Lung microvascular endothelial cell (primary cell): ENCODE measurements at places on chromosomes 6 and 20. TPM values are rescaled to one million over a fixed set of nuclear protein-coding genes. Genes with fewer than 3 reads are reported as not detected.

- DNase-seq: peak; percentile 45
Measured at GRCh38 chr20:37342231-37343177, 3.4 kb upstream of the SRC start.

The RRAGD gene
- total RNA-seq: 0.22 and 0.60 TPM in 2 replicates

DNA sequence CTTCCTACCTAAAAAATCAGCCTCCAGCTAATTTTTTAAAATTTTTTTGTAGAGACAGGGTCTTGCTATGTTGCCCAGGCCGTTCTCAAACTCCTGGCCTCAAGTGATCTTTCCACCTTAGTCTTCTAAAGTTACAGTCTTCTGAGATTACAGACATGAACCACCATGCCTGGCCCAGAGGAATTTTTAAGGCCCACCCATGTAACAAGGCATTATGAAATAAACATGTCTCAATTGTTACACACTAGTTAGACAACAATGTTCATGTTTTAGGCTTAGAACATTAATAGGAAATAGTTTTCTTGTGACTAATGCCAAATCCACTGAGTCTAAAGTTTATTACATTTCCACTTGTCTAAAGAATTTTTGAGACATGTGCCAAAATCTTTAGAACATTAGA, 221.2 kb downstream of the LAMA2 start:
- peak; percentile 40 for DNase-seq

The HDAC2 gene
- total RNA-seq: 40.3 and 48.0 TPM in 2 replicates

The PRIM2 gene
- total RNA-seq: 7.7 and 8.9 TPM in 2 replicates

The SLC32A1 gene
- total RNA-seq: not detected in 2 replicates

- no peak for DNase-seq
Measured at GRCh38 chr6:167116109-167116837, 6.6 kb upstream of the CCR6 start.

The SNAI1 gene
- 1.1 and 1.8 TPM in 2 replicates for total RNA-seq

The OR2J3 gene
- total RNA-seq: not detected in 2 replicates

DNA sequence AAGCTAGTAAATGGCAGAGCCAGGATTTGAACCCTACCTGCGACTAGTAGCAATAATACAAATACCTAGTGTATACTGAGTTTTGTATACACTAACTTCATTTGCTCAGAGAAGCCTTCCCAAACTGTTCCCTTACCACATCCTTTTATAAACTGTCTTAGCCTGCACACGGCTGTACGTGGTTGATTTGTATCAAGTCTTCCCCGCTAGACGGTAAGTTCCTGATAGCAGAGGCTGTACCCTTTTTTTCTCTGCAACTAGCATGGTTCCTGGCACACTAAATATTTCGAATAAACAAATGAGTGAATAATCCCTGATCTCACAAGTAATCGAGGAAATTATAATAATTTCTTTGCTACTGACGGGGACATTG, 636 bp downstream of the RTF2 start:
- DNase-seq: peak; percentile 4

DNA sequence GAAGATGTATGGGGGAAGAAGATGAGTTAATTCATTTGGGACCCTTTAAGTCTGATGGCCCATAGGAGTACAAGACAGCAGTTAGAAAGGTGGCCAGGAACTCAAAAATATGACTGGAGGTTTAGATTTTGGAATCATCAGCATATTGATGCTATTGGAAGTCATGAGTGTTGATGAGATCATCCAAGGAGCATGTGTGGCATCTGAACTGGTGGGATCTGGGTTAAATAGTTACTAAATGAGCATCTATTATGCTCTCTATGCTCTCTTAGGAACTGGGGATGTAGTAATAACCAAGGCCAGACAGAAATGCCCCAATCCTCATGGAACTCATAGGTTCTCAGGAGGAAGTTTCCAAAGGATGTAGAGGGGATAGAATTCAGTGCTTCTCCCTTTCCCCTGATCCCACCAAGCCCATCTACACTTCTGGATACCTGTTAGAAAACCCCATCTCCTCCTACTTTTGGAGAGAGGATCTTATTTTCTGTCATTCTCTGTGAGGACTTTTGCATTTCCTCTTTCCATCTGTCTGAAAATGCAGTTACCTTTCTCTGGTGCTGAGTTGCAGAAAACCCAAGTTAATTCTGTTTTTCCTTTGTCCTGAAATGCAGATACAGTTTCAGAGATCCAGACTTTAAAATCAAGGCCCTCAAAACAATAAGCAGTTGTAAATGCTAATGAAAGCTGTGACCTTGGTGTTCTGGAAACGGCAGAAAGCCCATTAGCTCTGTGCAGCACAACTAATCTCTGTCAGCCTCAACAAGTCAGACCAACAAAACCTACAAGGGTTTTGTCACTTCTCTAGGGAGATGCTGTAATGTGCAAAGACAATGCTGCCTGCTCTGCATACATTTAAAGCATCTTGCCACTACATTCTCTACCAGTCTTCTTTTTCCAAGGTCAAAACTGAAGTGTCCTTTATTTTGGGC, 65.8 kb downstream of the TBC1D7 start:
- DNase-seq: no peak

The CALHM5 gene
- 0.40 and 1.5 TPM in 2 replicates for total RNA-seq

DNA sequence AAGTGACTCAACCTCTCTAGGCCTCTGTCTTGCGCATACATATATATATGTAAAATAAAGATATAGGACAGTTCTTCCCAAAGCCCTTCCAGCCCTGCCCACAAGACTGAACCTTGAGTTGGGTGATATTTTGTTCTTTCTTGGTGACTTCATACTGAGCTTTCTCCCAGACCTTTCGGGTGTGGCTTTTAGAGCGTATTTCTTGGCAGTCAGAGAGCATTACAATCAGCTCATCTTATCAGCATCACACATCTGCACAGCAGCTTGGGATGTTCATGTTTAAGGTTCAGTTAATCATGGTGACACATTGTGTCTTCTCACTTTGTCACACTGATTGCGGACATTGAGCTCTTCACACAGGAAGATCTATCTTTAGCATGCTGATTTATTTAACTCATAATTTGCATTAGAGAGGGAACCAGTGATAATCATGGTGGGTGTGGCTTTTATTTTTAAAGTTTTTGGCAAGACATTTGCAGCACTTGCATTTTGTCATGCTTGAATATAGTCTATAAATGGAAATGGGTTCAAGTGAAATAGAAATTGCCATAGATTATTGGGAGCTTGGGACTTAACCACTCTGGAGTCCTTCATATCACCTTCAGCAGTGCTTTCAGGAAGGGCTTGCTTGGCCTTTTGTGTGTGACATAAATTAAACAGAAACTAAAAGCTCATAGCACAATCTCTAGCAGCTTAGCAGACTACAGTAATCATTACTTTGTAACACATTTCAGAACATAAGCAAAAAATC, 8.3 kb downstream of the KIF3B start:
- DNase-seq: no peak

- DNase-seq: no peak
Measured at GRCh38 chr6:167766986-167767714, 59.6 kb upstream of the AFDN start.

The TP53TG5 gene
- not detected in 2 replicates for total RNA-seq

DNA sequence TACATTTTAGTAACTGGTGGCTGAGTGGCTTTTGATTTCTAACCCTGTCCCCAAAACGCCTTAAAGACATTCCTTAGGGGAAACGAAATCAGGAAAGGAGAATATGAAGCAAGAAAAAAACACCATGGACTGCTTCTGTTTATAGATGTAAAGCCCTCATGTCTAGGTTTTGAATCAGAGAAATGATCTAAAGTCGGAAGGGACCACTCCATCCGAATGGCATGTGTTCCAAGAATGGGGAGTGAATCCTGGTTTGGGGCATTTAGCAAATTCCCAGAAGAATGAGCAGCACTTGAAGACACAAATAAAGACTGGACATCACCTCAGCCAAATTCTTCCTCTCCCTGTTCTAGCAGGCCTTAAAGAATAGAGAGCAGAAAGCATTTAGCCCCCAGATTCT, 65.6 kb downstream of the CAP2 start:
- DNase-seq: no peak

The IP6K3 gene
- not detected in 2 replicates for total RNA-seq

The WFDC12 gene
- total RNA-seq: not detected in 2 replicates

GRCh38 chr6:161079566-161080262, 88.1 kb downstream of the MAP3K4 start:
- peak; percentile 54 for DNase-seq

GRCh38 chr20:3180319-3180718, 7.0 kb upstream of the LZTS3 start:
- DNase-seq: no peak

The SLC13A3 gene
- total RNA-seq: under 0.01 TPM in 1 of 2 replicates, not detected in the other

The OR2B6 gene
- not detected in 2 replicates for total RNA-seq

DNA sequence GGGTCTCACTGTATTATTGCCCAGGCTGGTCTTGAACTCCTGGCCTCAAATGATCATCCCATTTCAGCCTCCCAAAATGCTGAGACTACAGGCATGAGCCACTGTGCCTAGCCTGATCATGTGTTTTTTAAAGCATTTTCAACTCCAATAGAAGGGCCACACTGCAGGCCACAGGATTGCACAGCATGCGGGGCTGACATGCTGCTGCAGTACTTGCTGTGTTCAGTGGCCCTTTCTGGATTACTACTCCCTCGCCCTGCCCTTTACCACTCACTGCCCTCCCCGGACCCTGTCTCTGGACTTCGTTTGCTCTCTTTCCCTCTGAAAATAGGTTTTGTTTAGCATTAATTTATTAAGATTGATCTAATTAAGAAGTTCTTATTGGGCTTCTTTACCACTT, 37.3 kb downstream of the HECA start:
- no peak for DNase-seq

GRCh38 chr6:118203545-118203944, 296.5 kb downstream of the SLC35F1 start:
- no peak for DNase-seq

DNA sequence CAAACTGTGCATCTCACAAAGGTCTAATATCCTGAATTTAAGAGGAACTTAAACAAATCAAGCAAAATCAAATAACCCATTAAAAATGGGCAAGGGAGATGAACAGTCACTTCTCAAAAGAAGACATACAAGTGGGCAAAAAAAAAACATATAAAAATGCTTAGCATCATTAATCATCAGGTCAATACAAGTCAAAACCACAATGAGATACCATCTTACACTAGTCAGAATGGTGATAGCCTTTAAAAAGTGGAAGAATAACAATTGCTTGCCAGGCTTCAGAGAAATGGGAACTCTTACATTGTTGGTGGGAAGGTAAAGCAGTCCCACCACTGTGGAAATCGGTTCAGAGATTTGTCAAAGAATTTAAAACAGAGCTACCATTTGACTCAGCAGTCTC, 646.7 kb upstream of the PTCHD4 start:
- DNase-seq: no peak

The DPPA5 gene
- not detected in 2 replicates for total RNA-seq

GRCh38 chr6:148854992-148855391, 108.2 kb downstream of the UST start:
- no peak for DNase-seq

The TRIM10 gene
- total RNA-seq: under 0.01 TPM in 1 of 2 replicates, not detected in the other

The ZC2HC1B gene
- total RNA-seq: not detected in 2 replicates

The TMC2 gene
- not detected in 2 replicates for total RNA-seq
